SHP77 treated with DMSO at 0.1 percent for 48 hours (cell line): ENCODE measurements at places on chromosomes 12 and 14.

DNA sequence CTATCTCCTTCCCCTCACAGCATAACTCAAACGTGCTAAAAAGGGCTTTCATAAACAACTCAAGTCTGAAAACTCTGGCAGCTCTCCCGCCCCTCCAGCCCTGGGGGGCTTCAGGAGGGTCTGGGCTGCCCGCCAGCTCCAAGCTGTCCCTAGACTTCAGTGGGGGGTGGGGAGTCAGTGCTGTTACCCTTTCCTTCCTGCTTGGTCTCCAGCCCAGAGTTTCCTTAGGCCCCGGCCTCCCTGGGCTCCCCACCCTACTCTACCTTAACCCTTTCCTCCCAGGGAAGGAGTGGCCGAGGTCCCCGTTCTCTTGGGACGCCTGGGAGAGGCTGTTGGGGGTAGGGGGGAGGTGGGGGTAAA is 530 bp upstream of the NYNRIN start:
- no peak for DNase-seq

DNA sequence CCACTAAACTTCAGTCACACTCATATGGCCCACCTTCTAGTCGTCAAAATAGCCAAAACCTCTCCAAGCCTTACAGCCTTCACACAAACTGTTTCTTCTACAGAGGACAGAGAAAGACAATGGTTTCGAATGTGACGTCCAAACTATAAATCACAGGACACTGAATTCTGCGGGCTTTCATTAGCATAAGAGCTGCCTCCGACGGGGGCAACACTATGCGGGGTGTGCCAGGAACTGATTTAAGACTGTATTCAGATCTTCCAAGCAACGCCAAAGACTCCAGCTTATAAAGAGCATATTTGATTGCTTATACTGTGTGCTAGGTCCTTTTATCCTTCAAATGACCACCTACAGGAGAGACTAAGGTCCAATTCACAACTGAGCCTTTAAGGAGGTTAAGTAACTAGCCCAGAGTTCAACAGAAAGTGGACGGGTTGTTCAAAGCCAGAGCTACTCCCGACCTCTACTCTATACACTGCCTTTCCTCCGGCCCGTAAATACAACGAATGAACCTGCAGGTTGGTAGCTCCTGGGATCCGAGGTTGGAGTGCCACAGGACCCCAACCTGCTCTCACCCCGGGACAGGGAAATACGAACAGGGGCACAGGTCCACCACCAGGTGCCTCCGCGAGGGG is 575 bp downstream of the L2HGDH start:
- DNase-seq, result no peak

GRCh38 chr12:54028314-54029201 is at the start of gene HOXC6:
HOXC6 (plus strand) TSS chr12:54028440; CDS start chr12:54028522, 82 bp downstream.
- DNase-seq, result no peak

- DNase-seq, result no peak
Measured at GRCh38 chr14:31159682-31160296, 47.8 kb downstream of the HECTD1 start.

GRCh38 chr12:45075587-45076282 is 24.8 kb upstream of the DBX2 start:
- no peak for DNase-seq

- no peak for DNase-seq
Measured at GRCh38 chr12:91380631-91381030, 198.0 kb upstream of the DCN start.

DNA sequence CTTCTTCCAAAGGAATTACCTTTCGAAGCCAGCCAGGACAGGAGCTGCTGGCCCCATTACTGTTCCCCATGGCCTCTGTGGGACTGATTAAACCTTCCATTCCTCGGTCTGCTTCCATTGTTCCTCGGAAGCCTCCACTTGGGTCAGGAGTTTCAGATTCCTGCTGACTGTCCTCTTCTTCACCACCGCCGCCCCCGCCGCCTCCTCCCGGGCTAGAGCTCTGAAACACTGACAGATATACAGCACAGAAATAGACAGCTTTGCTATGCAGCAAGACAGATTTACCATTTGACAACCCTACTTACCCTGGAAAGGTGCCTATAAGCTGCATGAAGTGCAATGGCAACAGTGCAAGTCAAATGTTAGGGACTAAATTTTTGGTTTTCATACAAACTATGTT is 21.8 kb downstream of the ZC2HC1C start:
- no peak for DNase-seq

- no peak for DNase-seq
Measured at GRCh38 chr12:100926669-100927248, 132.2 kb downstream of the ANO4 start.

GRCh38 chr12:19208456-19208855 is 78.9 kb downstream of the PLEKHA5 start:
- no peak for DNase-seq

DNA sequence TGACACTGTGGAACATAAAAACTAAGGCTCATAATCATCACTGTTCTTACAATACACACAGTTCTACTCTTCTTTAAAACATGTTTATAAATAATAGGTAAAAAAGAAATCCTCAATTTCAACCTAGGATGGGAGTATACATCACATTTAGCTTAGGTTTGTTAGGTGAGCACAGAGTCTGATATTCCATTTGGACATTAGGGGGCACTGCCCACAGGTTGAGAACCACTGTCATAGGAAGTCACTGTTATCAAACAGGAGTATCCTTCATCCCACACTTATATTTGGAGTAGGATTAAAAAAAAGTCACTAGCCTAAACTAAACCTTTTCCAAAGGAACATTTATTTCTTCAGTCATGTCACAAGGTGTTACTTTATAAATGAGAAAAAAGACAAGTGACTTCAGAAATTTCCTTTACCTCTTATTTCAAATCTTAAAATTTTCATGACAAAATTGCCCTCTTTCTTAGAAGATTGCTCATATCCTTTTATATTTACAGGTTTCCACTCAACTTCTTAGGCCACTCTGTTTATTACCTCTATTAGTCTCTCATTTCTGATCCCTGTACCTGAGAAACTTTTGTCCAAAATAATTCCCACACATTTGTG is 240.6 kb downstream of the CPNE8 start:
- DNase-seq, result peak; percentile 26

GRCh38 chr12:16622338-16622737 is 16.4 kb upstream of the LMO3 start:
- DNase-seq, result no peak

DNA sequence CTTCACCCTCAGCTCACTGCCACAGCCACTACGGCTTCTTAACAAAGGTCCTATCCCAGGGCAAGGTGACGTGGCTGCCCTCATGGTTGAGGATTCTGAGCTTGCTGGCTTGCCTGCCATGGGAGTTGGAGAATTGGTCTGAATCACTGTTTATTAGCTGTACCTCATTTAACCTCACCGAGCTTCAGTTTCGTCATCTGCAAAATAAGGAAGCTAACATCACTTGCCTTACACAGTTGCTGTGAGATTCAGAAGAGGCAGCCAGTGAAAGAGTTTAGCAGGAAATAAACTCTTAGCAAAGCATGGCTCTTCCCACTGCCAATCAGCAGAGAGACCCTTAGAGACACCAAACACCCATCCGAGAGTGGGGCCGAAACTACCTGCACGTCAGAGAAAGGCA is 90.1 kb upstream of the KCNA1 start:
- no peak for DNase-seq

GRCh38 chr14:52352569-52352968 is 38.5 kb downstream of the PTGER2 start:
- DNase-seq, result no peak

- DNase-seq, result no peak
Measured at GRCh38 chr12:49388682-49389386, 21.6 kb downstream of the SPATS2 start.

GRCh38 chr12:27453421-27453820 is 6.9 kb downstream of the SMCO2 start:
- DNase-seq, result no peak

DNA sequence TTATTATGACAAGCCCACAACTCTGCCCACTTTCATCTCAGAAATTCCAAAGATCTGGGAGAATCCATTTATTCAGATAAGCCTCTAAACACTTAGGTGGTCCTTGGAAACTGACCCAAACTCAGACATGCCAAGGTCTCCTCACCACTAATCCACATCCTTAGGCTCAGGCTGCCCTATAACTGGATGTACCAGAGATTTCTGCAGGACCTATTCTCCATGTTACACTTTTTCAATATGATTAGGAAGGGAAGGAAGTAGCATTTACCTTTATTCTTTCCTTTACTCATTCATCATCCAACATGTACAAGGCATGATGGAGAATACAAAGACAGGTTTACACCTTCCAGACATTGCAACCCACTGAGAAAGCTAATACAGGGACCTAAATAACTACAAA is 145.9 kb upstream of the BMP4 start:
- DNase-seq, result no peak

DNA sequence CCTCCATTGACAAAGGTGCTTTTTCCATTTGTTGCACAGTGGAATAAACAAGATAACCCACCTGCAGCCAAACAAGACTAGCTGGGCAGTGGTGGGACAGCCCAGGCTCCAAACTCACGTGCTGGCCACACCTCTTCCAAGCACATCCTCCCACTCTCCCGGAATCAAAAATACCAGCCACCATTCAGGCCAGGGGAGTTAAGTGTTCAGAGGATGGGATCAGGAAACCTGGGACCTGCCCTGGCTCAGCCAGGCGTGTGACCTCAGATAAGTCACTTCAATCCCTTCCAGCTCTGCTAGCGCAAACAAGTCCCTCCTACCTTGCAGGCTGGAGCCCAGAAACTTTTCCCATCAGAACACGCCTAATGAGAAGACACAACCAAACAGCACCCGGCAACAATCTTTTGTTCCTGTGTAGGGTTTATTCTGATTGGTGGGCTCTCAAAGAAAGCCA is 43.3 kb downstream of the ACTN1 start:
- DNase-seq, result no peak

DNA sequence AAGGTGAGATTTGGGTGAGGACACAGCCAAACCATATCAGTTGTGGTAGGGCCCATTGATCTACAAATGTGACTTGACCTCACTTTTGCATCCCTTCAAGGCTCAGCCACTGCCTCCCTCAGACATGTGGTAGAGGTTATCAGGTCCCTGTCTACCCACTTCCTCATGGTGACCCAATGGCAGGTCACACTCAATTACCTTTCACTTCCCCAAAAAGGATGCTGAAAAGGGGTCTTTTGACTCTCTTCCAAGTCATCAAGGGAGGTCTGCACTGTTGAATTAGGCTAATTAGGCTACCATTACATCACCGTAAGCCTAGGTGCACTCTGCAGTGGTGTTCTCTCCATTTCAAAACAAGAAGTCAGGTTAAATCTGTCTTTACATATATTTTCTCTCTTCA is 22.6 kb upstream of the DRAM1 start:
- DNase-seq, result no peak

GRCh38 chr14:71061458-71061857 is 154.2 kb downstream of the PCNX1 start:
- DNase-seq, result no peak

GRCh38 chr12:104219908-104220404 is 4.4 kb downstream of the TXNRD1 start:
- peak; percentile 68 for DNase-seq

DNA sequence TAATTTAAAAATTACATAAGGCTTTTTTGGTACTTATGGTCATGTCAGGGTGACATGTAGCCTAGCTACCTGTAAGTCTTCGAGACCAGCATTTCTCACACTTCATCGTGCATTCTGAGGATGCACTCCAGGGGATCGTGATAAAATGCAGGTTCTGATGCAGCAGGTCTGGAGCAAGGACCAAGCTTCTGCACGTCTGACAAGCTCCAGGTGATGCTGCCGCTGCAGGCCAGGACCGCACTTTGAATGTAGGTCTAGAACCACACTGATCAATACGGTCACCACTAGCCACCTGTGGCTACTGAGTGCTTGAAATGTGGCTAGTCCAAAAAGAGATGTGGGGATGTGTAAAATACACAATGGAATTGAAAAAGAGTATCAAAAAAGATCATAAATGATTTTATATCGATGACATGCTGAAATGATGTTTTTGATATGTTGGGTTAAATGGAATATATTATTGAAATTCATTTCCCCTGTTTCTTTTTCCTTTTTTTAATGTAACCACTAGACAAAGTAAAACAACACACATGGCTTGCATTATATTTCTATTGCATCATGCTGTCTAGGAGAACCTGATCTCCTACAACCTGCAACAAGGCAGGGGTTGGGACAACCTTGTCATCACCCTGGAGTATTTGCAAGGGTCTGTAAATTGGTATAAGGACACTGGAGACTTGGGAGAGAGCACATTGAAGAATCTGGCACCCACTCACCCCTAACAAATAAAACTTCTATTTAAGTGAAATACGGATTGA is 142.4 kb downstream of the DPF3 start:
- no peak for DNase-seq

DNA sequence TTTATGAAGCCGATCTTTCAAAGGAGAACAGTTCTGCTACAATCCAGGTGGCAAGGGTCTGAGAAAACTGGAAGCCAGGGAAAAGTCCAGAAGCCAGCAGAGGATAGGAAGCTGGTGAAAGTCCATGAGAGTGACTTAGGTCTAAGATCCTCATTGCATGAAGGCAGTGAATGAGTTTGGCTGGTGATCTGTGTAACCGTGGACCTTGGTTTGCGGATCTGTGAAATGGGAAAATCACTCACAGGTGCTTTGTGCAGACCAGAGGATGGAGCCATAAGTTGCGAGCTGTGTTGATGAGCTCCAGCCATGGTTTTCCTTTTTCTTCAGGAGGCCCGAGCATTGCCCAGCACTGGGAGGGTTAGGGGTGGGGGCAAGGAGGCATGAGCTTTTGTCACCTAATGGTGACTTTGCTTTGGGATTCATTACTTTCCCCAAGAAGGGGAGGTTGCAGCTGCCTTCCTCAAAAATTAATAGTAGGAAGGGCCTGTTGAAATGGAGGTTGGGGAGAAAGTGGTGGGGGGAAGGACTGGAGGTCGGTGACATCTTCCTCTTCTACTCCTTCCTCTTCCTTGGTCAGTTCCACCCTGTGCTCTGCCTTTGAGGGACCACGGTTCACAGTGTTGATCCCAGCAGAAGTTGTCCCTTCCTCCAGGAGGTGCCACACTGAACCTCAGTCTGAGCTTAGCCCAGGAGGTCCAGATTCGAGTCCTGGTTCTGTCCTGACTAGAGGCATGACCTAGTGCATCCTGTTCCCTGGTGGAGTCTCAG is 20.3 kb upstream of the SERPINA6 start:
- no peak for DNase-seq

- no peak for DNase-seq
Measured at GRCh38 chr14:68546839-68547238, 246.0 kb downstream of the ZFP36L1 start.
